ENCODE measurements at places on chromosomes 5 and 9.

DNA sequence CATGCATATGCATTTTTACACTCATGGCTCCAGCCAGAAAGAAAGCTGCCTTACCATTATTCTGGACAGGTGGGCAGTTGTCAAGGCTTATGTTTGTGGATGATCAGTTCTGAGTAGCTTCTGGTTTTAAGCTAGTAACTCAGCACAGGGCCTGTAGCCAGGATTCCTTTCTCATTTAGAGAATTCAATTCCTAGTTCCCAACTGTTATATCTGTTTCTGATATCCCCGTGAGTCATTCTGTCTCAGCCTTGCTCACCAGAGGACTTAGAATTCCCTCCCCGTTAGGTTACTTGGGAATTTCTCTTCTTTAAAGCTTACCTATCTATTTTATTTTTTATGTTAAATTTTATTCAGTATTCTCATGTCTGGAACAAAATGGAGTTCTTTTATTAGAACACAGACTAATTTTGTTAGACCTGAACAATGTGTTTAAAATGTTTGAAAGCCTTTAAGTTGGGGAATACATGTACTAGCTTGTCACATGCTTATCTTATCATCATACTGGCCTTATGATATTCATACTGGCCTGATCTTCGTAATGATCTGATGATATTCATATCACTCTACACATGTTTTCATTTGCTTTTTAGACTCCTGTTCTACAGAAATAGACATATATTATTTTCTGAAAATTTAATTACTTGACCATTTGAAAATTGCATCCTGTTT, 47.1 kb downstream of the CAST start:
- H3K36me3 ChIP-seq = no peaks in the 10 kb centered on the region
- H3K4me3 ChIP-seq = no peak overlapping the region
- peaks cover 11% of the 10 kb centered on the region for H3K4me1 ChIP-seq

DNA sequence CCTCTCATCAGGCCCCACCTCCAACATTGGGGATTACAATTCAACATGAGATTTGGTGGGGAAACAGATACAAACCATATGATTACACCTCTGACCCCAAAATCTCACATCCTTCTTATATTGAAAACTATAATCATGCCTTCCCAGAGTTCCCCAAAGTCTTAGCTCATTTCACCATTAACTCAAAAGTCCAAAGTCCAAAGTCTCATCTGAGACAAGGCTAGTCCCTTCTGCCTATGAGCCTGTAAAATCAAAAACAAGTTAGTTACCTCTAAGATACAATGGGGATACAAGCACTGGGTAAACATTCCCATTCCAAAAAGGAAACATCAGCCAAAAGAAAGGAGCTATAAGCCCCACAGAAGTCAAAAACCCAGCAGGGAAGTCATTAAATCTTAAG, 26.8 kb upstream of the ARSB start:
- H3K27ac ChIP-seq = no peak overlapping the region
- no peaks in the 10 kb centered on the region for H3K36me3 ChIP-seq
- H3K27me3 ChIP-seq = no peaks in the 10 kb centered on the region
- DNase-seq = no peak
- no peaks in the 10 kb centered on the region for H3K4me1 ChIP-seq

DNA sequence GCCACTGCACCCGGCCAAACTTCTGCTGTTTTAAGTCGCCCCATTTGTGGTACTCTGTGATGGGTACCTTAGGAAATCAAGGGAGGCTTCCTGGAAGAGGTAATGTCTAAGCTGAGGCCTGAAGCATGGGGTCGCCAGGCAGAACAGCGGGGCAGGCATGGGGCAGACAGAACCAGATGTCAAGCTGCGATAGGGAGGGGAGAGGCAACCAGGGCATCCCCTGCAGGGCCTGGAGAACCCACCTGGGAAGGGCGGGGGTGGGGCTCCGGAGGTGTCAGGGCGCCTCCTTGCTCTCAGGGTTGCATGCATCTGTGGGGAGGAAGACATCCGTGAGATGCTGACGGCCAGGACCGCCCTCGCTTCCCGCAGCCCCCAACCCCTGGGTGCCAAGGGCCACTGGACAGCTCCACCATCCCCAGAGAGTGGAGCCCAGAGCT, 2.8 kb downstream of the LCN15 start:
- H3K4me1 ChIP-seq = peaks cover 13% of the 10 kb centered on the region
- no peaks in the 10 kb centered on the region for H3K27me3 ChIP-seq
- no peak for DNase-seq
- no peaks in the 10 kb centered on the region for H3K36me3 ChIP-seq
- H3K27ac ChIP-seq = no peak overlapping the region
- no peak overlapping the region for H3K4me3 ChIP-seq

DNA sequence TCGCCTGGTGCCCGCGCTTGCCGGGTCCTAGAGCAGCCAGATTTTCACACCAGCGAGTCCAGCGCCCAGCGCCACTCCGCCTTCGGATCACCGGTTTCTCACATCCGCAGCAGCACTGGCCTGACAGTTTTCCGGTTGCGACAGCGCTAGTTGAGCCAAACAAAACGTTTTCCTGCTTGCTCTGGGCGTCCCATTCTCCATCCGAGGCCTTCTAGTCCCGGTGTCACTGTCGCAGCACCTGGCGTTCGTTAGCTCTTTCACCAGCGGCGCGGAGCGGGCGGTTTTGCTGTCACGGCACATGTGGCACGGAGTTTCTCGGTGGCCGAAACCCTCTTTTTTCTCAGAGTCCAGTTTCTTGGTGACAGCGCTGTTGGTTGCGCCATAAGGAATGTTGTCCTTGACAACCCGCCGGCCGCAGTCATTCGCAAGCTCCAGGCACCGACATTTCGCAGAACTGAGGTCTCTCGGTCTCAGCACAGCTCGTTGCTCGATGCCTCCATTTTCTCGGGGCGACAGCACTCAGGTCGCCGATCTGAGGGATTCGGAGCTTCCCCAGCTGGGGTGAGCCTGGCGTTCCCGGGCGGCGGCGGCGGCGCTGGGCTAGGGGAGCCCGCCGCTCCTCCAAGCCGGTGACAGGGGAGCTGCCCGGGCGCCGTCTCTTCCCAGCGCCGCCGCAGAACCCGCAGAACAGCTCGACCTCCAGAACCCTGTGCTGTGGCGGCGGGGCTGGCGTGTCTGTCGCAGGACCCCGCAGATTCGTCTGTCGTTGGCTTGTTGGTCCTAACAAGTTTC, 47.8 kb downstream of the ANXA2R start:
- peak overlapping the region; percentile 57 for H3K4me3 ChIP-seq
- no peaks in the 10 kb centered on the region for H3K36me3 ChIP-seq

DNA sequence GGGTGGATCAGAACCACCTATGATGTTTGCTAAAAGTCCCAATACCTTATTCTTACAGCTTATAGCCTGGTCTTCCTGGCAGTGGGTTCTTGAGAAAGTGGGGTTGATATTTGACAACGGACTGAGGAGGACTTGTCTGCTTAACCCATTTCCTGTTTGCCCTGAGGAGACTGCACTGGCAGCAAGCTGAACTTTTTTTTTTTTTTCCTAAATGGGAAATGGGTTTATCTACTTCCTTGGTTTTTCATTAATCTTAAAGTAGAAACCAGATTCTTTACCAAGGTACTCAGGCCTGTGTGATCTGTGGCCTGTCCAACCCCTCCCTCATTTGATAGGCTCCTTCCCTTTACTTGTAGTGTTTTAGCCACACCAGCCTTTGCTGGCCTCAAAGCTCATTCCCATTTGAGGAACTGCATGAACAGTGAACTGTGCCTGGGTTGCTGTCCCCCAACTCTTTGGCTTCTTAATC, 47.1 kb downstream of the C9orf57 start:
- H3K4me1 ChIP-seq = peaks cover 10% of the 10 kb centered on the region
- DNase-seq = no peak
- H3K27me3 ChIP-seq = no peaks in the 10 kb centered on the region
- H3K36me3 ChIP-seq = no peaks in the 10 kb centered on the region
- H3K27ac ChIP-seq = no peak overlapping the region

All from HCT116 (cell line).